ENCODE measurements at places on chromosomes 12 and 14. TPM values are rescaled to one million over a fixed set of nuclear protein-coding genes. Genes with fewer than 3 reads are reported as not detected.

DNA sequence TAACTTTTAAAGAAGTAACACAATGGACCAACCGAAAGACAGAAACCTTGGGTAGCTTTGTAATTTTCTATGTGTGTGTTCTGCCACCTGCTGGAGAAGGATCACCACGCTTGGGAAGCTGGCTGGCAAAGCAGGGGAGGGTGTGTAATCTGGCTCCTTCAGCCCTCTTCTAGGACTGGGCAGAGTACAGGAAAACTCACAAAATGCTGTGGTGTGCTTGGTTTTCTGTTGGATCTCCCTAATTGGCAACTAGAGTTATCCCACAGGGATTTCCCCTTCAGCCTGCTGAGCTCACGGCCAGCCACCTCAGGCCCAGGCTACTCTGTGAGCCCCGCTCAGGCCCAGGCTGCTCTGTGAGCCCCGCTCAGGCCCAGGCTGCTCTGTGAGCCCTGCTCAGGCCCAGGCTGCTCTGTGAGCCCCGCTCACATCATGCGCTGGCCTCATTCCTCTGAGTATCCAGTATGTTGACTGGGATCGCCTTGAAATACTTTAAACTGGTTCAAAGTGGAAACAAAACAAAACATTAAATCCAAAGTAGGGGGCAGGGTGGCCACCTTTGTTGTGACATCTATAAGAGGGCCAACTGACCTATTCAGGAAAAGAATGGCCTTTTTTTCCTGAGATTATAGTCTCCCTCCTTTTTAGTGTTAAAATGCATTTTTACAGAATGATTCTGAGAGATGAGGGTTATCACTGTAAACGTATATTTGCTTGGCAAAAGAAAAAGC lies 52.0 kb upstream of the RNU6-8 start:
- peak; percentile 45 for DNase-seq

DNA sequence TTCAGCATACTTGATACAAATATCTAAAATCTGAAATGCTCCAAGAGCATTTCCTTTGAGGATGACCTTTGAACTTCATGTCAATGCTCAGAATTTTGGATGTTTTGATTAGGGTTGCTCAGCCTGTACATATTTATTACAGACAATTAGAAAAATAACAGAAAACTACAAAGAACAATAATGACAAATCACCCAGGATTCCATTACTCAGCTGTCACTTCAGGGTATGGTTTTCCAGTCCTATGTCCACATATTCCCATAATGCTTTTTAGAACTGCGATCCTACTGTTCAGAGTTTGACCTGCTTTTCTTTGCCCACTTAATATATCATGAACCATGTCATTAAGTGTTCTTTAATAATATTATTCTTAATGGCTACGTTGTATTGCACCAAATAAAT lies 11.4 kb downstream of the DLGAP5 start:
- no peak for DNase-seq

GRCh38 chr12:20432290-20432689 lies 64.0 kb downstream of the PDE3A start:
- no peak for DNase-seq

GRCh38 chr12:56257491-56258067 lies 605 bp downstream of the ANKRD52 start:
- peak; percentile 14 for DNase-seq

Gene IL31
- 0.14 TPM for polyA plus RNA-seq

Gene PLA2G1B
- polyA plus RNA-seq = 1.5 TPM

- DNase-seq = no peak
Observed at GRCh38 chr12:57204454-57204853, 12.1 kb upstream of the NXPH4 start.

Gene NTF3
- polyA plus RNA-seq = 1.6 TPM

- DNase-seq = no peak
Observed at GRCh38 chr14:84323978-84324377, 1206.0 kb upstream of the FLRT2 start.

DNA sequence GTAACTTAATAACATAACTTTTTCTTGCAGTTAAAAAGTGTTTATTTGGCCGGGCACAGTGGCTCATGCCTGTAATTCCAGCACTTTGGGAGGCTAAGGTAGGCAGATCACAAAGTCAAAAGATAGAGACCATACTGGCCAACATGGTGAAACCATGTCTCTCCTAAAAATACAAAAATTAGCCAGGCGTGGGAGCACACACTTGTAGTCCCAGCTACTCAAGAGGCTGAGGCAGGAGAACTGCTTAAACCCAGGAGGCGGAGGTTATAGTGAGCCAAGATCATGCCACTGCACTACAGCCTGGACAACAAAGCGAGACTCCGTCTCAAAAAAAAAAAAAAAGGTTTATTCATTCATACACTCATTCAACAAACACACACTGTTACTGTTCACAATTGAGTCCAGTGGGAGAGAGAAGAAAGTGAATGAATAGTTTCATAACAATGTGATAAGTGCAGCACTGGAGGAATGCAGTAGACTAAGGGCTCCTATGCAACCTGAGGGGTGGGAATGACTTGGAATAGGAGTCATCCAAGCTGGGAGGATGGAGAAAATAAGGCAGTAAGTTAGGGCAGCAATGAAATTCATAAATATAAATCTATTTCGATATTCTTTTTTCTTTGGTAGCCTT lies 19.8 kb downstream of the DAD1 start:
- DNase-seq = peak; percentile 23

GRCh38 chr12:14795028-14795448 lies 8.2 kb downstream of the WBP11 start:
- DNase-seq = no peak

GRCh38 chr14:99691111-99691885 lies 7.2 kb downstream of the CYP46A1 start:
- no peak for DNase-seq

DNA sequence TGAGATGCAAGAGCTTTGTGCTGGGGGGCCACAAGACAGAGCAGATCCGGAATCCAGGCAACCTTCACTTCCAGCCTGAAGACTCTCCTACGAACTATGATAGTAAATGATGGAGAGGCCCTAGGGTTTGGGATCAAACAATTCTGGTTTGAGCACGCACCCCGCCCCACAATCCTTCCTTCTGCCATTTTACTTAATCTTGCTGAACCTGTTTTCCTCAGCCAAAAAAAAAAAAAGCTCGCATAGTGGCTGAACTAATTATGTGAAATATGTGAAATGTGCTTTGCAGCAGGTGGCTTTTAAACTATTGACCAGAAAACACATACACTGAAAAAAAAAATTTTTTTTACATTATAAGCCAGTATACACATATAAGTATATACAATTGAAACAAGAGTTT lies 667 bp upstream of the ITFG2 start:
- DNase-seq = no peak

DNA sequence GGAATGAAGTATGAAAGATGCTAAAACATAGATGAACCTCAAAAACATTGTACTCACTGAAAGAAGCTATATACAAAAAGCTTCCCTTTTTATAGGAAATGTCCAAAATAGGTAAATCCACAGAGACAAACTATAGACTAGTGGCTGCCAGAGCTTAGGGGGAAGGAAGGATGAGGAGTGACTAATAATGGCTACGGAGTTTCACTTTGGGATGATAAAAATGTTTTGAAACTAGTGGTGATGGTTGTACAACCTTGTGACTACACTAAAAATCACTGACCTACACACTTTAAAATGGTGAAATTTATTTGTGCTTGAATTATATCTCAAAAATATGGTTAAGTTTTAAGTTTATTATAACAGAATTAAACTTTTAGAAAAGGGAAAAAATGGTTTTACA lies 37.1 kb upstream of the AMN1 start:
- DNase-seq = no peak

Gene DEPDC4
- polyA plus RNA-seq = 0.94 TPM

GRCh38 chr12:85007836-85008235 lies 28.2 kb downstream of the TSPAN19 start:
- no peak for DNase-seq

DNA sequence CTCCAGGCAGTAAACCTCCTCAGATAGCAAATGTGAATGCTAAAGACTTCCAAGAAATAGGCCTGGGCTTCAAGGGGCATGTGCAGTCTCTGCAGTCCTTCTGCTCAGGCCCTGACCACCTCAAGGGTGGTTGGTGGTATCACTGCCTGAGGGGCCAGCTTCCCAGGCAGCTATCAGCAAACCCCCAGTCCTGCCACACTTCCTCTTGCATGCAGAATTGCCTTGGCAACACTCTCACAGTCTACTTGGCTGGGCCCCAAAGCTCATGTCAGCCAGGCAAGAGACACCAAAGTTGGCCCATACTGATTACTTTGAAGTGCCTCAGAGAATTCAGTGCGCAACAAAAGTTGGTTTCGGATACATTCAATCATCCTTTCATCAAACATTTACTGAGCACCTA lies 3.5 kb upstream of the ASB8 start:
- DNase-seq = no peak

- DNase-seq = peak; percentile 48
Observed at GRCh38 chr12:8960176-8960575, 10.7 kb upstream of the M6PR start.

- no peak for DNase-seq
Observed at GRCh38 chr12:50690925-50691324, 73.0 kb upstream of the ATF1 start.

- no peak for DNase-seq
Observed at GRCh38 chr12:86788661-86789060, 532.5 kb upstream of the MGAT4C start.

DNA sequence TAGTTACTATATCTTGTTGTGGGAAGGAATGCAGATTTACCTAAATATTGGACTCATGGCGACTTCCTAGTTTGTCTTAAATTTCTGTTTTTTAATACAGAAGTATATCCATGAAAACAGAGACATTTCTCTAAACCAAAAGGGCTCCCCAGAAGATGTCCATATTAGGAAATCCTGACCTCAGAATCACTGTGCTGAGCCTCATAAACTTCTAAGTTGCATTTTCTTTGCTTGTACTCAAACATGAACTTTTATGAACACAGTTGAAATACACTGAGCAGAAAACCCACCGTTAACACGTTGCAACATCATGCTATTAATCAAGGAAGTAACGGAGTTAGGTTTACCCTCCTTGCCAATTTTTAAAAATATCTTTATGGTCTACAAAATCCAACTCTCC lies 42.9 kb upstream of the NR2C1 start:
- no peak for DNase-seq

GRCh38 chr14:73457924-73458182 lies 493 bp downstream of the NUMB start:
- no peak for DNase-seq

Gene TAS2R9
- polyA plus RNA-seq = not detected

Gene GALNT4
- 2.9 TPM for polyA plus RNA-seq

DNA sequence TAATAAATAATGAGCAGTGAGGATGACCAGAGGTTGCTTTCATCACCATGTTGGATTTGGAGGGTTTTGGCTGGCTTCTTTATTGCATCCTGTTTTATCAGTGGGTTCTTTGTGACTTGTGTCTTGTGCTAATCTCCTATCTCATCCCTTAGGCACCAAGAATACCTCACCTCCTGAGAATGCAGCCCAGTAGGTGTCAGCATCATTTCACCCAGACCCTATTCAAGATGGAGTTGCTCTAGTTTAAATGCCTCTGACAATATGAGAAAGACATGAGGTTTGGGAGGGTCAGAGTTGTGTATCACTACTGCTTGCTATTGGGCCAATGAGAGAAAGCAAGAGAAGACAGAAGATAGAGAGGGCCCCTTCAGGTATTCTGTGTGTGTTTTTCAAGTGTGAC lies 592.2 kb downstream of the ETNK1 start:
- DNase-seq = no peak

DNA sequence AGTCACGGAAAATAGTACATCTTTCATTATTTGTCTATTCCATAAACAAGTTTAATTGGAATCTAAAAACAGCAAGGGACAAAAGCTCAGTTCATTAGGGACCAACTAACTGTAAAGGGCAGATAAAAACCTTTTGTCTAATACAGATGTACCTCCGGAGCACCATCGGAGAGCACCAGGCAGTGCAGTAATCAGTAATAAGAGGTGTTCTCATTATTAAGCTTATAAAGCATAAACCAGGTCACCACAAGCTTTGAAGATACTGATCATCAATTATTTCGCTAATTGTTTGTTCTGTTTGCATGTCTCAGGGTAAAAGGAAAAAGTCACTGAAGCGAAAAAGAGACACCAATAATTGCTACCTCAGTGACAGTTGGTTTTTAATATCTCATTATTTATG lies 207.3 kb upstream of the PRKD1 start:
- no peak for DNase-seq

- no peak for DNase-seq
Observed at GRCh38 chr12:55845785-55846496, 3.2 kb upstream of the MMP19 start.

Gene XRCC3
- 4.4 TPM for polyA plus RNA-seq

GRCh38 chr14:68039593-68039992 lies 220.0 kb downstream of the RAD51B start:
- DNase-seq = no peak

- DNase-seq = no peak
Observed at GRCh38 chr12:87603727-87604126, 425.5 kb downstream of the C12orf50 start.

DNA sequence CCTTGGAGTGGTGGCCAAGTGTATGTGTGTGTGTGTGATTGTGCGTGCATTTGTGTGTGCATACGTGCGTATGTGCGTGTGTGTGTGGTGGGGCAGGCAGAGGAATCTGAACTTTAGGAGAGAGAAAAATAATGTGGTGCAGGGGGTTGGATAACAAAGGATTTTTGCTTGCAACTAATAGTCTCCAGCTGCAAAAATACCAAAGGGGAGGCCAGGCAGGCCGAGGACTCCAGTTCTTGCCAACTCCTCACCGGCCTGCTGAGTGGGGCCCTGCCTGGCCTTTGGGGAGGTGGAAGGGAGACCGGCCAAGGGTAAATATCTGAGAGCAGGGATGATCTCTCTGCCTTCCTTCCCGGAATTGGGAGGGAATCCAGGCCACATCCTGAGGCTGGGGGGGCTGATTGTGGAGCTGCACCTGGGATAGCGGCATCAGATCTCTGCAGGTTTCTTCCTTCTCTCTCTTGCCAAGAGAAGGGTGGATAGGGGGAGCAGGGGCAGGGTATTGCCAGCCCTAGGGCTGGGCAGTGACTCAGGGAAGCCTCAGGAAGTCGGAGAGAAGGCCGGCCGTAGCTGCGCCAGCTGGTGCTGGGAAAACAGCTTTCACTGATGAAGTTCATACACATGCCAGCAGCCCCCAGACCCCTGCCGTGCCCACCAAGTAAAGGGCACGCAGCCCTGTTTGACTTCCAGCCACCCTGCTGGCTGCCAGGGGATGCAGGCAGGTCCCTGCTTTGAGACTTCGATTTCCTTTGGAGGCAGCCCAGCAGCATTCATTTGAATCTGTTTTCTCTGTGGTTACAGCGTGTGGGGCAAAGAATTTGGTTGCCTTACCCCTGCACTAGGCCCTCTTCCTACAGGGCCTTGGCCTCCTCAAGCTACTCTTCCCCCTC lies 4.6 kb upstream of the LRP1-AS start:
- no peak for DNase-seq

Gene FITM1
- polyA plus RNA-seq = 3.5 TPM

Gene FAM181A
- 0.11 TPM for polyA plus RNA-seq

Gene FGD6
- polyA plus RNA-seq = 2.3 TPM

Gene SLC38A4
- polyA plus RNA-seq = 2.4 TPM

Gene POTEG
- 0.02 TPM for polyA plus RNA-seq

GRCh38 chr12:34345801-34346200 lies 323.5 kb downstream of the ALG10 start:
- DNase-seq = no peak

GRCh38 chr14:105488781-105489541 lies 2.1 kb upstream of the TEDC1 start:
- no peak for DNase-seq

- peak; percentile 71 for DNase-seq
Observed at GRCh38 chr12:53492830-53493609, 6.2 kb downstream of the MAP3K12 start.

- DNase-seq = no peak
Observed at GRCh38 chr14:21882226-21882625, 208.6 kb upstream of the OR4E1 start.
